Activated naive CD8-positive, alpha-beta T cell treated with anti-CD3 and anti-CD28 coated beads, Interleukin-2, amount 10 ng/mL, durations not matched to agents 7 days and 5 days (primary cell): ENCODE measurements at places on chromosomes 13 and 19. TPM values are rescaled to one million over a fixed set of nuclear protein-coding genes. Genes with fewer than 3 reads are reported as not detected.
A peak's percentile ranks its signal among the peaks of the same experiment; 100 is the strongest.

Gene NFIX
- total RNA-seq, result 2.5 TPM

Gene TNFSF13B
- total RNA-seq, result 11.8 TPM

Gene ZNF329
- 10.3 TPM for total RNA-seq

Gene OR7D2
- total RNA-seq, result not detected

Gene MYDGF
- total RNA-seq, result 33.3 TPM

Gene ZNF724
- 13.6 TPM for total RNA-seq

Gene WASF3
- total RNA-seq, result not detected

DNA sequence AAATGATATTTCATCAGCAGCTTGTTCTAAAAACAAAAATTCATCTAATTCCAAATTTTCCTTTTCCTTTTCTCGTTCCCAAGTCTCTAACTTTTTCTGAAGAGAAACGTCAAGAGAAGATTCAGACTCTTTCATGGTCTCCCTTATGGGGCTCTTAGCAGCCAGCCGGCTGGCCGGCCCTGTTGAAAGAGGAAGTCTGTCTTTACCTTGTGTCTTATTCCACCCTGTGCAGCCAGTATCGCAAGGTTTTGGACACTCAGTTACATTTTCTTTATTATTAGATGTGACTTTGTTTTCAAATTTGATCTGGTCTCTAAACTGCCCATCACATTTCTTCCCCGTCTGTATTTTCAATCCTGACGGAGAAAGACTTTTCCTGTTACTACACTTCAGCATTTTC lies 142.3 kb downstream of the RNF17 start:
- DNase-seq, result no peak

DNA sequence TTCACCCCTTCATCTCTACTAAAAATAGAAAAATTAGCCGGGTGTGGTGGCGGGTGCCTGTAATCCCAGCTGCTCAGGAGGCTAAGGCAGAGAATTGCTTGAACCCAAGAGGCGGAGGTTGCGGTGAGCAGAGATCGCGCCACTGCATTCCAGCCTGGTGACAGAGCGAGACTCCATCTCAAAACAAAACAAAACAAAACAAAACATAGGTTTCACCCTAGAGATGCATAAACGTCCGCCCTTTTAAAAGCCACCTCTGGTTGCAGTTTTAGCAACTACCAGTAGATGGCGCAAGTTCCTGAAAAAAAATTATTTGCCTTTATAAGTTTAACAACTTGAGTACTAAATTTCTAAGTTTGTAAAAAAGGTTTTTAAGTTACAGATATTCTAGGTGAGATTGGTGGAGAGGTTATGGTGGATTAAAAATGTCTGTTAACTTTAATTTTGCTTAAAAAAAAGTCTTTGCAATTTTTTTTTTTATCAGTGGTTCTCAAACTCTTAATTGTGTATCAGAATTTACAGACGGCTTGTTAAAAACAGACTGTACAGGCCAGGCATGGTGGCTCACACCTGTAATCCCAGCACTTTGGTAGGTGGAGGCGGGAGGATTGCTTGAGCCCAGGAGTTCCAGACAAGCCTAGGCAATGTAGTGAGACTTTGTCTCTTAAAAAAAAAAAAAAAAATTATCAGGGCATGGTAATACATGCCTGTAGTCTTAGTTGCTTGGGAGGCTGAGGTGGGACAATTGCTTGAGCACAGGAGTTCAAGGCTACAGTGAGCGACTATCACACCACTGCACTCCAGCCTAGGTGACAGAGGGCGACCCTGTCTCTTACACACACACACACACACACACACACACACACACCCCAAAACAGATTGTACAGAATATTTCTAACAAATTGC lies 42.1 kb downstream of the NAA16 start:
- no peak for DNase-seq

DNA sequence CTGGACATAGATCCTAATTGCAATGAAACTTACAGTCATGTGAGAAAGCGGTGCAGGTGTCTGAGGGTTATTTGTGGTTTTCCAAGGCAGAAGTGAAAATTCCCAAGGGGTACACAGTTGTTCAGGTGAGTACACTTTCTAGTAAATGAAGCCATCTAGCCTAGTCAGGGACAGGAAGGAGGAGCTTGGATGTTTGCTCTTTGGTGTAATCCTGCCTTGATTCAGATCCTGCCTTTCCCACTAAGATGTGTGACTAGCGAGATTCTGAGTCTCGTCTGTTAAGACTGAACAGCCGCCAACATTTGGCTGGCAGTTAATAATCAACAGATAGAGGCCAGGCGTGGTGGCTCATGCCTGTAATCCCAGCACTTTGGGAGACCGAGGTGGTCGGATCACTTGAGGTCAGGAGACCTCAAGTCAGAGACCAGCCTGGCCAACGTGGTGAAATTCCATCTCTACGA lies 2.5 kb downstream of the RPS9 start:
- DNase-seq, result no peak

- DNase-seq, result no peak
Measured at GRCh38 chr19:13370948-13371347, 135.3 kb downstream of the CACNA1A start.

DNA sequence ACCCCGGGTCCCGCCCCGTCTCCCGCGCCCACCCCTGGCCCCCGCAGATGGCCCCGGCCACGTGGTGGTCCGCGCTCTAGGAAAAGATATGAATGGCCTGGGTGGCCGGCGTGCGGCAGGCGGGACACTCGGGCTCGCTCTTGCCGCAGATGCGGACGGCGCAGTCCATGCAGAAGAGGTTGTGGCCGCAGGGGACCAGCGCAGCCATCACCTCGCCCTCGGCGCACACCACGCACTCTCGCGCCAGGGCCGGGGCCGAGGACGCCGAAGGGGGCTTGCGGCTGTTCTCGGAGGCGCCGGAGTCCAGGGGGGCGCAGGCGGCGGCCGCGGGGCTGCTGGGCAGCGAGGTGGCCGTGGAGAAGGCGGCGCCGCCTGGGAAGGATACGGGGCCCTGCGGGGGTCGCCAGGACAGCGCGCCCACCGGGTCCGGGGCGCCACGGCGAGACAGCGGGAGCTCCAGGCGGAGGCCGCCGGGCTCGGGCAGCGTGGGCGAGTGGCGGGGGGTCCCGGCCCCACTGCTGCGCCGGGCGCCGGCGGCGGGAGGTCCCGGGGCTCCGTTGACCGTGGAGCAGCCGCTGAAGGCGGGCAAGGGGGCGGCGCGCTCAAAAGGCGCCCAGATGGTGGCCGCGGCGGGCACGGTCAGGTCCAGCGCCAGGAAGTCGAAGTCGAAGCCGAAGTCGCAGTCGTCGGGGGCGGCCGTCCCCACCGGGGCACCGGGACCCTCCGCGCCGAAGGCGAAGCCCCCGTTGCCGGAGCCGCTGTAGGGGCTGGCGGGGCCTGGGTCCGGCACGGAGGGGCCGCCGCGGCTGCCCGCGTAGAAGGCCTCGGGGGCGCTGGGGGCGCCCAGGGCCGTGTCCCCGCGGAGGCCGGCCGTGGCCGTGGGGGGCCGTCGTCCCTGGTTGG lies 12.4 kb downstream of the MEX3D start:
- DNase-seq, result no peak

DNA sequence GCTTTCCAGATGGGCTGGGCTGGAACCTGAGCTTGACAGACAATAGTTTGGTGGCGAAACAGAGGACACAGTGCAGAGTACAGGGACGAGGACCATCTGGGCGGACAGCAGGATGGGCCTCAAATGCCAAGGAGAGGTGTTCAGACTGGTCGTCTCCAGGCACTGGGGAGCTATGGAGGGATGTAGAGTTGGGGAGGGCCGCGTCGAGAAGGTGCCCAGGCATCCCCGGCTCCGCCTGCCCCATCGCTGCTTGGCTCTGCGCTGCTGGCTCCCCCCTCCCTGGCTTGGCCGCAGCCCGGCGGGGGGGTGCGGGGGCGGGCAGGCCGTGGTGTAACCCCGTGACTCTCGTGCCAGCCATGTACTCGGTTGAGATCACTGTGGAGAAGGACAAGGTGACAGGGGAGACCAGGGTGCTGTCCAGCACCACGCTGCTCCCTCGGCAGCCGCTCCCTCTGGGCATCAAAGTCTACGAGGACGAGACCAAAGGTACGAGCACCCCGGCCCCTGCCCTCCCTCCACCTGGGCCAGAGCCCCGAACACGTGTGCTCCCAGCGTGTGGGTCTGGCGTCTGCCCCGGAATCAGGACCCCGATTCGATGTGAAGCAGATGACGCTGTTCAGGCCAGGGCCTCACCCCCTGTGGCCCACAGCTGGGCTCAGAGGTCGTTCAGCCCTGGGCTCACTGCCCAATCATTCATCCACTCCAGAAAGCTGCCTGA lies 10.8 kb upstream of the MISP start:
- no peak for DNase-seq

DNA sequence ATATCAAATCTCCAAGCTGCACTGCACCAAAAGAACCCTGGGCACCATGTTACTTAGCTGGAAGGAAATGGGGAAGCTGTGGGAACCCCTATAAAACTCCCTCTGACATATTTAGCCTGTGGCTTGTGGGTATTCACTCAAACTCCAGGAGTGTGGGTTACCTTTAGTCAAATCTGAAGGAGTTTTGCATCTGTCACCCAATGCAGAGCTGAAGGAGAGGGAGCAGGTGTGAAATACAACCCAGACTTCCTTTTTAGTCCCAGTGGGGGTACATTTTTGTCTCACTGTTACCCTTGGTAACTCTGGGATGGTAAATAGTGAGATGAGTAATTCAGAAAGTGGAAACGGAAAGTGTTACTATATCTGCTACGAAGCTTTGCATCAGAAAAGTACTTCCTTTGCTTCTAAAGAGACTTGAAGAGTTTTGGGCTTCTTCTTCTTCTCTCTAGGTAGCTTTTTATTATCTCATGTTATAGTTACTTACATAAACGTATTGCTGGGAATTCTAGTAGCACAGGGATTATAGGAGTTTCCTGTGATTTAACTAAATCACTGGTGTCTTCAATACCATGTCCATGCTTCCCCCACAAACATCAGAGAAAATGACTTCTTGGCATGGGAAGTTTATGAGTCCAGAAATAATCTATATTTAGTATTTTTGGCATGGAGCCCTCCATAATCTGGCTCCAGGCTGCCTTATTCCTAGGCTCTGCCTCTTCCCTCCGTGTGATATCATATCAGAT lies 105.9 kb downstream of the AKAP11 start:
- DNase-seq, result no peak

GRCh38 chr19:29311191-29311790 lies 98.3 kb upstream of the UQCRFS1 start:
- DNase-seq, result no peak

GRCh38 chr19:41886761-41887710 lies 4.1 kb downstream of the ARHGEF1 start:
- DNase-seq, result no peak

DNA sequence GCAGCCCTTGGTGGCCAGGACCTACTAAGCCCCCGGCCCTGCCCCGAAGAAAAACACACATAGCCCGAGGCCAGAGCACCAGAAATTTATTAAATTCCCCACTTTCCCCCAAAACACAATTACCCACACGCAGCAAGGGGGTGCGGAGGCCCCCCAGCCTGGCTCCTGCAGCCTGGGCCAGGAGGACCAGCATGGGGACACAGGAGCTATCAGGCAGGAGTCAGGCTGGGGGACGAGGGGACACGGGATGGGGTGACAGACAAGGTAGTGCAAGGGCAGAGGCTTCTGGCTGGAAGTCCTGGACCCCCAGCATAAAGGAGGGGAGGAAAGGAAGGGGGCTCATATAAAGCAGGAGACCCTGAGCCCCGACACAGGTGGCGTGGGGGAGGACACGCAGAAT lies 3.1 kb downstream of the RNU6-9 start:
- no peak for DNase-seq

DNA sequence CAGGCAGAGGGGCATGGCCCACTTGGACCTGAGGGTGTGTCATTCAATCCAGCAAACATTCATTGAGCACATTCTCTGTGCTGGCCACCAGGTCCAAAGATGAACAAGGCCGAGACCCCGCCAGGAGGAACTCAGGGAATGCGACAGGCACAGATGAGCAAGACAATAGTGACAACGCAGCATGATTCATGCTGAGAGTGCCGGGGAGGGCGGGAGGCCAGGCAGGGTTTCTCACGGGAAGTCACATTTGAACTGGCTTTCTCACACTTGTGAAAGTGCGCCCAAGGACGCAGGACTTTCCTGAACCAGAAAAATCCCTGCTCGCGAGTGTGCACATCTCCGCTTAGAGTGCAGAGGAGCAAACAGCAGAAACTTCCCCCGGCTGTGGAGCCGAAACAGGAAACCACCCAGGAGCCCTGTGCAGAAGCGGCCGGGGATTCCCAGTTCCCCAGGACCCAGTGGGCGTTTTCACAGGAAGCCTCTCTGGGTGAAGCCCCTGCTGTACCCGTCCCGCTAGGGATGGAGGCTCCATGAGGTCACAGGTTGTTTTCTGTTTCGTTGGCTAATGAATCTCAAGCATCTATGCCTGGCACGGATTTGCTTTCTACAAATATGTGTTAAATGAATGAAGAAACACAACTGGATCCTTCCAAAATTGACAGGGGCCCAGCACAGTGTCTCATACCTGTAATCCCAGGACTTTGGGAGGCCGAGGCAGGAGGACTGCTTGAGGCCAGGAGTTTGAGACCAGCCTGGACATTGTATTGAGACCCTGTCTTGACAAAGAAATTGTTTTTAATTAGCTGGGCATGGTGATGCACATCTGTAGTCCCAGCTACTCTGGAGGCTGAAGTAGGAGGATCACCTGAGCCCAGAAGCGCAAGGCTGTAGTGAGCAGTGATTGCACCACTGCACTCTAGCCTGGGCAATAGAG lies 68.4 kb upstream of the TM9SF2 start:
- DNase-seq, result peak; percentile 66

DNA sequence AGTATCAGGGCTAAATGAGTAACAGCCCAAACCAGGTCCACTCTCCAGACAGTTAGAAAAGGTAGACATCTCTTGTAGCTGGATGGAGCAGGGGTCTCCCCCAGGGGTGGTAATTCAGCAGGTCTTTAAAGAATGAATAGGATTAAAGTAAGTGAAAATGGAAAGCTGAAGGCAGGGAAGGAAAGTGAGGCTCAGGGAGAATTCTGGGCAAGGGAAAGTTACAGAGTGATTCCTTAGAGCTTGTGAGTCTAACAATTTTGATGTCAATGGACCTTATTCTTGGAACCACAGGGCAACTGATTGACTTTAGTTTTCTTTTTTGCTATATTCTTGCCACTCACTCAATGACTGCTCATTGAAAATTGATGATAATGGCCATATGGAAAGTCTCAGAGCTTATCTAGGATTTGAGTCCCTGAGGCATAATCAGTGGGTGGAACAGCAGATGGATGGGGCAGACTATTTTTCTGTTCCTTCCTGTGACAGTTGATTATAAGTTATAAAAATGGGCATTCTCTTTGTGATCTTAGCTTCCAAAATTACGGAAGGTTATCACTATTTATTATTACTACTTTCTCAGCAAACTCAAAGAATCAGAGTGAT lies 76.9 kb downstream of the LRCH1 start:
- no peak for DNase-seq
